Karpas-422 (cell line): ENCODE measurements at places on chromosomes 2 and 18. TPM values are rescaled to one million over a fixed set of nuclear protein-coding genes. Genes with fewer than 3 reads are reported as not detected.

DNA sequence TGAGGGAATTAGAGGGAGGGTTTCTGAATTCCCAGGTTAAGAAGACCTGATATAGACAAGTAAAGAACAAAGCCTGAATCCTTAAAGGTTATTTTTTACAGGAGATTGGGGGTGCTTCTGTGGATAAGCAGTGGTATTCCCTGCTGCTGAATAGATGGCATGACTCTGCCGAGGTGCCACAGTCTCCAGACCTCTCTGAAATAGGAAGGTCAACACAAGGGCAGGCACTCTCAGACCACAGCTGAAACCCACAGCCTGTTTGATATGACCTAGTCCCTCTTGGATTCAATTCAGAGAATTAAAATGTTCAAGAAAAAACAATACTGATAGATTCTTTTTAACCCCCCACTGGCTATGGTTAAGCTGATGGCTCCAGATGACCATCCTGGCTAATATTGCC is 259.3 kb downstream of the PTGR3 start:
- no peak for DNase-seq
- no peaks in the 10 kb centered on the region for H3K36me3 ChIP-seq
- no peak overlapping the region for H3K4me3 ChIP-seq

DNA sequence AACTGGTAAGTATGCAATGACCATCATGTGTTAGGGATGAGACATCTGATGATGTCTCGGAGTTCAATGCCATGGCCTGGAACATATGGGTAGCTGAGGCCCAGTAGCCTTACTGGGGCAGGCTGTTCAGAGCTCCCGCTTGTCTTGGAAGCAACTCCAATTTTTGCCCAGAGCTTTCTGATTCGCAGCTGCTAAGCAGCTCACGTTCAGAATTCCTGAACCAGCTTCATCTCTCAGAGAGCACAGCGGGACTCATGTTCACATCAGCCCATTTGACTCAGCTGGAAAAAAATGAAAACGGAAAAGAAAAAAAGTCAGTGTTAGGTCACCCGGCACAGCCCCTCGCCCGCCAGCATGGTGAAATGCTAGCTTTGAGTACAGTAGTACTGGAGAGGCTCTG is 16.8 kb upstream of the LRATD1 start:
- H3K36me3 ChIP-seq: no peaks in the 10 kb centered on the region
- H3K4me1 ChIP-seq: no peaks in the 10 kb centered on the region
- H3K27ac ChIP-seq: no peak overlapping the region

DNA sequence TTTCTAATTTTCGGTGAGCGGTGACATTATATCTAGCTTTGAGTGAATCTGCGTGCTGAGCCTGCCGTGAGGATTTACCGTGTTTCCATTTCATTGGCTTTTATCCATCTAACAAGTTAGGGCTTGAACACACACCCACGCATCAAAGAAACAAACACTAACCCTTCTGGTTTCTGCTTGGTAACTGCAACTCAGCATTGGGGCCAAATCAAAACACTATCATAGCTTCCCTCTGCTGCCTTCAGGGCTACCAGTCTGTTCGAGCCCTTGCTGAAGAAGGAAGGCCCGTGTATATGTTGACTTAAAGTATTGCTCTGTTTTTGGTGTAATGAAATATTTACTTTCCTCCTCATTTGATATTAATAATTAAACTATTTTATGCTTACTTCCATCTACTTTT is 227.2 kb downstream of the PHLPP1 start:
- H3K4me1 ChIP-seq: peaks cover 13% of the 10 kb centered on the region
- H3K4me3 ChIP-seq: no peak overlapping the region

DNA sequence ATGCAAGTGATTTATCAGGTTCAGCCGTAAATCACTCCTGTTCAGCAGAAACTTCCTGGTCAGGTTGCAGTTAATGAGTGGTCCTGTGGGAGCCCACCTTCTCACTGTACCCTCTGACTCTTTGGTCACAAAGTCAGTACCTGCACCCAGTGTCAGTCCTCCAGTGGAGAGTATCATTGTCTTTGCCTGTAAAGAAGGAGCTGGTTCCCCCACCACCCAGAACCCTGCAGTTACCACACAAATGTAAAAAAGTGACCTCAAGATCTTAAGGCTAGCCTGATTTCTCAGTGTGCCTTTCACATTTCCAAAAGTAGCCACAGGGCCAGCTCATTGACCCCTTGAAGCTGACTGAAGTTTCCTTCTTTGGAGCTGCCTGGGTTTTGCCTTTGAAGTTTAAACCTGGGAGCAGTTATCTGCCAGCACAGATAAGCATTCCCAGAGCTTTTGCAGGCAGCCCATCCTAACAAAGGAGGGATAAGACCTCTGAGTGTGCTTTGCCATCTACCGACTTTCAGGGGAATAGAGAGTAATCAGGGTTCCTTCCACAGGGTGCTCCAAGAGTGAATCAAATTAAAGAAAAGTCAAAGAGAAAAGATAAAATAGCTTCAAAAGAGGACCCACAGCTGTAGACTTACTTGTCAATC is 725.2 kb downstream of the CPS1 start:
- no peak overlapping the region for H3K27ac ChIP-seq
- no peaks in the 10 kb centered on the region for H3K27me3 ChIP-seq
- H3K4me3 ChIP-seq: no peak overlapping the region
- H3K36me3 ChIP-seq: no peaks in the 10 kb centered on the region
- DNase-seq: no peak

Gene COL6A3
- 0.07 TPM in 1 of 2 replicates, not detected in the other for total RNA-seq

GRCh38 chr2:125398738-125399524 is 1257.0 kb upstream of the GYPC start:
- H3K27ac ChIP-seq: no peak overlapping the region
- no peaks in the 10 kb centered on the region for H3K4me1 ChIP-seq
- H3K4me3 ChIP-seq: no peak overlapping the region

GRCh38 chr18:56973487-56973886 is 173.4 kb upstream of the BOD1L2 start:
- no peaks in the 10 kb centered on the region for H3K4me1 ChIP-seq
- no peaks in the 10 kb centered on the region for H3K27me3 ChIP-seq
- H3K27ac ChIP-seq: no peak overlapping the region
- no peak for DNase-seq
- H3K36me3 ChIP-seq: no peaks in the 10 kb centered on the region

DNA sequence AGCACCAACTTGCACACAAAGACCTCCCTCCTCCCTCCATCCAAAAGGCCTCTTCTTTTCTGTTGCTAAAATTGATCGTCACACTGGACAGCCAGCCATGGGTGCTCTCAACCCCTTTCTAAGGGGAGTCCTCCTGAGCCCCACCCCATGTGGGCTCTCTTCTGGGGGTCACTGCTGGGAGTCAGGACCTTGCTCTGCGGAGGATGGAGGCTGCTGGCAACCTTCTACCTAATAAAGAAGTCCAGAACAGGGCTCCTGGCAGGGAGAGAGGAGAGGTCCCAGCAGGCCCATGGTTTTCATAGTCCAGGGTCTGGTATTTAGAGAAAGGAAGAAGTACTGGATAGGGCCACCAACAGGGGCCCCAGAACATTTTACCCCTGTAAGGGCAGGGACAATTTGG is 67.6 kb upstream of the OTOS start:
- no peaks in the 10 kb centered on the region for H3K36me3 ChIP-seq
- H3K4me3 ChIP-seq: no peak overlapping the region
- H3K27me3 ChIP-seq: no peaks in the 10 kb centered on the region; the same call in 1 of the 2 replicates
- no peaks in the 10 kb centered on the region for H3K4me1 ChIP-seq
- DNase-seq: no peak
- no peak overlapping the region for H3K27ac ChIP-seq

DNA sequence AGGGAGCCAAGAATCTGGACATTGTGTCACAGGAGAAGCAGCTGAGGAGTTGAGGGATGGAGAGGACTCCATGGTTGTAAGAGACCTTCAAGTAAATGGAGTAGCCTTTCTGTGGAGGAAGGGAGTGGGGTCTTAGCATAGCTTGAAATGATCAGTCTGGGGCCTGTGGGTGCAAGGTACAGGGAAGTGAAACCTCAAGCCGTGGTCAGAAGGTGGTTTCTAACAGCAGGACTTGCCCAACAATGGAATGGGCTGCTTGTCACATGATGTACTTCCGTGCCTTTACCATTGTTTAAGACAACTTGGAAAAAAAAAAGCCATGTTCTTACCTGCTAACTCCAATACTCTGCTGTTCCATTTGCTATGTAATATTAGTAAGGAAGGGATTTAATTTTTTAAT is 140.7 kb downstream of the LDLRAD4 start:
- no peaks in the 10 kb centered on the region for H3K27me3 ChIP-seq
- DNase-seq: no peak
- no peak overlapping the region for H3K4me3 ChIP-seq
- H3K36me3 ChIP-seq: no peaks in the 10 kb centered on the region
- no peaks in the 10 kb centered on the region for H3K4me1 ChIP-seq

- H3K27me3 ChIP-seq: no peaks in the 10 kb centered on the region
- H3K4me3 ChIP-seq: no peak within 1 kb of the TSS
- no peak within 1 kb of the TSS for H3K27ac ChIP-seq
- peaks cover 12% of the 10 kb centered on the region for H3K4me1 ChIP-seq
- peaks cover 10% of the 10 kb centered on the region for H3K36me3 ChIP-seq
These were observed at the start of gene ASTL for GRCh38 chr2:96138179-96139145. Gene ASTL (minus strand): TSS chr2:96138502. CDS start chr2:96138436, 66 bp downstream.

Gene SKOR2
- not detected in 2 replicates for total RNA-seq

DNA sequence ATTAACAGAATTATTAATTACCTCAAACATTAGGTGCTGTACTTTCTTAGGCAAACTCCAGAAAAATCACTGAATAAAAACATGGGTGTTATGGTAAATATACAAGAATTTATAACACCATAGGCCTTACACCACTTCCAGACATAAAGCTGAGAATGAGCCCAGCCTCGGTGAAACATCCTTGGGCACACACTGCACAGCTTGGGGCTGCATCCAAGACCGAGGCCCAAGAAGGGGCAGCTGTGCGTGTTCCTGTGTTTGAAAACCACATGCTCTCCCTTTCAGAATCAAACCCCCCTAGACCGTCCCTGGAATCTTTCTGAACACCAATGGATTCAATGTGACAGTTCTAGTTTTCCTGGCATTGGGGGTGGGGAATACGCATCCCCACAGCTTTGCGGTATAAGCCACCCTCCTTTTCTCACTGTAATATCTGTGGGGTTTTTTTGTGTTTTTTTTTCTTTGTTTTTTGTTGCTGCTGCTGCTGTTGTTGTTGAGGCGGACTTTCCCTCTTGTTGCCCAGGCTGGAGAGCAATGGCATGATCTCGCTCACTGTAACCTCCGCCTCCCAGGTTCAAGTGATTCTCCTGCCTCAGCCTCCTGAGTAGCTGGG is 12.9 kb downstream of the ERFE start:
- H3K27me3 ChIP-seq: no peaks in the 10 kb centered on the region
- DNase-seq: no peak
- no peaks in the 10 kb centered on the region for H3K4me1 ChIP-seq
- H3K27ac ChIP-seq: no peak overlapping the region

Gene COQ10B
- total RNA-seq: 12.3 and 23.5 TPM in 2 replicates

DNA sequence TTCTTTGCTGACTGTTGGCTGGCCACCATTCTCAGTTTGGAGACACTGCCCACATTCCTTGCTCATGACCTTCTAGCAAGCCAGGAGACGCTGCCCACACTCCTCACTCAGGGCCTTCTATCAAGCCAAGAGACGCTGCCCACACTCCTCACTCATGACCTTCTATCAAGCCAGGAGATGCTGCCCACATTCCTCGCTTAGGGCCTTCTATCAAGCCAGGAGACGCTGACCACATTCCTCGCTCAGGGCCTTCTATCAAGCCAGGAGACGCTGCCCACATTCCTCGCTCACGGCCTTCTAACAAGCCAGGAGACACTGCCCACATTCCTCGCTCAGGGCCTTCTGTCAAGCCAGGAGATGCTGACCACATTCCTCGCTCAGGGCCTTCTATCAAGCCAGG is 131.3 kb upstream of the CBLN2 start:
- H3K27ac ChIP-seq: no peak overlapping the region
- H3K27me3 ChIP-seq: 0 out of 2 replicates have a peak, but pooled peaks cover 2% of the 10 kb centered on the region
- H3K4me3 ChIP-seq: no peak overlapping the region
- DNase-seq: no peak
- no peaks in the 10 kb centered on the region for H3K4me1 ChIP-seq

Gene TFCP2L1
- not detected in 2 replicates for total RNA-seq

GRCh38 chr18:53489266-53489665 is 735.2 kb downstream of the MBD2 start:
- H3K4me3 ChIP-seq: no peak overlapping the region
- no peaks in the 10 kb centered on the region for H3K27me3 ChIP-seq
- no peaks in the 10 kb centered on the region for H3K4me1 ChIP-seq
- H3K36me3 ChIP-seq: no peaks in the 10 kb centered on the region
- H3K27ac ChIP-seq: no peak overlapping the region

- H3K27ac ChIP-seq: no peak overlapping the region
- no peaks in the 10 kb centered on the region for H3K27me3 ChIP-seq
- H3K4me1 ChIP-seq: no peaks in the 10 kb centered on the region
- H3K4me3 ChIP-seq: no peak overlapping the region
- no peak for DNase-seq
These were observed 227.5 kb upstream of the SMAD2 start for GRCh38 chr18:48157956-48158355.

DNA sequence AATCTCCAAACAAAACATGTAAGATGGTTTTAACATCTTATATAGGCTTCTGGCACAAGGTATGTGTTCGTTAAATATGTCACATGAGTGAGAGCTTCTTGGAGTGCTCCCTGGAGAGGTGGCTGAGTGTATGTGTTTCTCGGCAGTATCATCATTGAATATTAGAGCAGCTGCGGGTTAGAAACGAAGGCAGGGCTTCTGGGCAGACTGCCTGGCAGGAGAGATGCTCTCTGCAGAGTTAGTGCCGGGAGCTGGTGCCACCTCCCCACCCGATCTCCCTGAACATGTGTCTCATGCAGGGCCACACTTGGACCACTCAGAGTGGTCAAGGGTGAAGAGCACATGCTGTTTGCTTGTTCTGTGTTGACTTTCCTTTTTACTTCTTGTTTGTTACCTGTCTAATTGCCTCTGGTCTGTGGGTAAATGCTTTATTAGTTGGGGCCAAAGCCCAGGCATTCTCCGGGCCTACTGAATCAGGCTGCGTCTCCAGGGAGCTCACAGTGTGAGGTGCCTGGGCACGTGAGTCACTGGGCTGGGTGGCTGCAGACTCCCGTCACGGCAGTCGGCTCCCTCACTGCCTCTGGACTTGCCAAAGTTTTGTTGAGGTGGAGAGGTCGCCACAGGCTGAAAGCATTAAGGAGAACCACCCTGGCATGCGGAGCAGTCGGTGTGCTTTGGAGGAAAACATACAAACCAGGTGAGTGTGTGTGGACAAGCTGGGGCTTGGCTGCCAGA is 246.6 kb downstream of the FHOD3 start:
- no peaks in the 10 kb centered on the region for H3K36me3 ChIP-seq
- no peak for DNase-seq
- no peaks in the 10 kb centered on the region for H3K27me3 ChIP-seq

DNA sequence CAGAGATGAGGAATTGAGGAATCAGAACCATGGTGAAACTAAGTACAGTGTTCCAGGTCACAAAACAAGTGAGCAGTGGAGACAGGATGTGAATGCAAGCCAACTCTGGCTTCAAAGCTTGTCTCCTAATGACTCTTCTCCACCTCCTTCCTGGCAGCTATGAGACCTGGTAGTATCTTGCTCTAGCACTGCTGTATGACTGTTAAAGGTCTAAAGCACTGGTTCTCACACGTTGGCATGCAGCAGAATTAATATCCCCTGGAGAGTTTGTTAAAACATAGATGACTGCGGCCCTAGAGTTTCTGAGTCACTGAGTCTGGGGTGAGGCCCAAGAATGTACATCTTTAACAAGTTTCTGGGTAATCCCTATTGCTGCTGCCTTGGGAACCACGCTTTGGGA is 63.3 kb downstream of the SUCLG1 start:
- no peak for DNase-seq
- H3K4me1 ChIP-seq: no peaks in the 10 kb centered on the region
- no peak overlapping the region for H3K27ac ChIP-seq
- H3K27me3 ChIP-seq: no peaks in the 10 kb centered on the region; the same call in 1 of the 2 replicates
- no peak overlapping the region for H3K4me3 ChIP-seq
- H3K36me3 ChIP-seq: no peaks in the 10 kb centered on the region

GRCh38 chr2:113875135-113875534 is 14.8 kb upstream of the ACTR3 start:
- DNase-seq: no peak
- H3K36me3 ChIP-seq: no peaks in the 10 kb centered on the region
- H3K4me1 ChIP-seq: peaks cover 8% of the 10 kb centered on the region
- H3K27me3 ChIP-seq: no peaks in the 10 kb centered on the region

Gene CCDC85A
- total RNA-seq: not detected in 2 replicates

Gene LIPG
- not detected in 2 replicates for total RNA-seq

Gene ANKRD23
- 1.6 and 9.8 TPM in 2 replicates for total RNA-seq
